Stimulated activated CD8-positive, alpha-beta memory T cell treated with anti-CD3 and anti-CD28 coated beads, Interleukin-15, amount 100 ng/mL, for 48 hours (primary cell): ENCODE measurements at places on chromosomes 1 and 21.

GRCh38 chr1:5522531-5523145 is 469.6 kb downstream of the NPHP4 start:
- no peak for DNase-seq

DNA sequence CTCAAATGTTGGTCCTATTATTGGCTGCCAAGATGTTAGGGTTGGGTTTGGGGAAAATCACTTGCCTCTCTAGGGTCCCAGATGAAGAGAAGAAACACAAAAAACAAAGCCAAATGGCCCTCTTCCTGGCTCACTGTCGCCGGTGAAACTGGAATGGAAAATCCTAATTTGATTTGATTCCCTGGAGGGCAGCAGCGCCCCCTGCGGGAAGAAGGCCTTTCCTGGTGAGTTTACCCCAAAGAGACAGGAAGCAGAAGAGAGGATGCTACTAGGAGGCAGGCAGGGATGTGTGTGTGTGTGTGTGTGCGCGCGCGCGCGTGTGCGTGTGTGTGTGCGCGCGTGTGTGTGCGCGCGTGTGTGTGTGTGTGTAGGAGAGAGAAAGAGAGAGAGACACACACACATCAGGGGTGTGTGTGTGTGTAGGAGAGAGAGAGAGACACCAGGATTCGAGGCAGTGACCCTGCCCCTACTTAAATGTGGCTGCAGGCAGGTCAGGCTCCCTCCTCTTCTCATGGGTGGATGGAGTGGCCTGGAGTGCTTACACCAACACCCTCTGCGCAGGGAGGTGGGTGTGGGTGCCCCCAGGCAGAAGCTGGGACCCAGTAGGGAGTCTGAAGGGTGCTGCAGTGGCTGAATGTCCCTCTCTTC is 3.1 kb upstream of the SELENON start:
- peak; percentile 55 for DNase-seq

GRCh38 chr1:160260406-160261382 is 1.7 kb downstream of the DCAF8 start:
- DNase-seq, result no peak

GRCh38 chr1:226643177-226643576 is 94.6 kb downstream of the STUM start:
- peak; percentile 72 for DNase-seq

GRCh38 chr1:94612525-94613204 is 71.1 kb upstream of the F3 start:
- no peak for DNase-seq

- DNase-seq, result no peak
Measured at GRCh38 chr1:200166411-200166810, 138.9 kb downstream of the NR5A2 start.

GRCh38 chr1:100930494-100930893 is 34.6 kb downstream of the SLC30A7 start:
- DNase-seq, result no peak

DNA sequence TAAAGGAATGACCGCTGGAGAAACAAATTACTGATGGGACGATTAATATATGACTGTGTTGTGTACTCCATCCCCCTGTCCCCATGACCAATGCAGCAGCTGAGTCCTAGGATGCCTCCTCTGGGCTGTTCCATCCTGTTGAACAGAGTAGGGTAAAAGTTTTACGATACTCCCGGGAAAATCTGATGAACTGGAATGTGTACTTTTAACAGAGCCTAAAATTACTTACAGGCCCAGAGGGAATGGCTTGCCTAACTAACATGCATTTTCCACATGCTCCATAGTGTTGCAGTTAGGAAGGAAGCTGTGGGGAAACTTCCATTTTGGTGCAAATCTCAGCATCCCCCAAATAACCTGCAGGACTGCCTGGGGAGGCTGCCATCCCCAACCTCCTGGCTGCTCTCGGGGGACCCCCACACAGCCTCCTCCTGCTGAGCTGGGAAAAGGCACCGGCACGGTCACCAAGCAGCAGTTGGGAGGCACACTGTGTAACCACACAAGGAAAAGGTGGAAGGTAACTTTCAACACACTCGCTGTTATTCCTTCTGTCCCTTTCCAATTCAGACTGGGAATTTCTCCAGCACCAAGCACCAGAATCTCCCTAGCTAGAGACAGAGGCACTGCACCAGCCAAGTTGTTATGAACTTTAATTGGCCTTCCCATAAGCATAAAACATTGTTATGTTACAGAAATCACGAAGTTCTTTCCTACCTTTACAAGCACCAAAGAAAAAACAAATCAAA is 97.2 kb downstream of the BCAR3 start:
- no peak for DNase-seq

GRCh38 chr1:57949168-57949567 is 525.3 kb upstream of the DAB1 start:
- no peak for DNase-seq

DNA sequence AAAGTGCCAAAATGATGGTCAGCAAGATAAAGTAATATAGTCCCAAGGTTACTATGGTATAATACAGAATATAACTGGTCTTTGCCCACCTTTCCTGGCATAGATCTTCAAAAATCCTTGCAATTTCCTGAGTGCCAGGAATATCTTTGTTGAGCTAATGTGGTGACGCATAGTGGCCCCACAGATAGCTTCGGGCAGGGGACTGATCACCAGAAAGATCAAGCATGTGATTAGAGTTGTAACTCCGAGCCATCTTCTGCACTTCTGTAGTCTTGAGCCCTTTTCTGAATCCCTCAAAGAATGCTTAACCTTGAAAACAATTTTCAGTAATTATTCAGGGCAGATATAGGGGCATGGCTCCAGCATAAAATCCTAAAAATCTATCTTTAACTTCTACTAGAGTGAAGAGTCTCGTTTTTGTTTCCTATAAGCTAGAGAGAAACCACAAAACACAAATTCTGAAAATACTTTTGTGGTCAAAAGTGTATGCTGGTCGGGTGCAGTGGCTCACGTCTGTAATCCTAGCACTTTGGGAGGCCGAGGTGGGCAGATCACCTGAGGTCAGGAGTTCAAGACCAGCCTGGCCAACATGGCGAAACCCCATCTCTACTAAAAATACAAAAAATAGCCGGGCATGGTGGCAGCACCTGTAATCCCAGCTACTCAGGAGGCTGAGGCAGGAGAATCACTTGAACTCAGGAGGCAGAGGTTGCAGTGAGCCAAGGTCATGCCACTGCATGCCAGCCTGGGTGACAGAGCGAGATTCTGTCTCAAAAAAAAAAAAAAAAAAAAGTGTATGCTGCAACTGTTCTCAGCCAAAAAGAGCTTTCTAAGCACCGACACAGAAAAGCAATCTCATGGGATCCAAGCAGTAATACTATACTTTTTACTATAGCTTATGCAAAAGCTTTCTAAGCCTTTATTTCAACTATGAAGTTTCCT is 62.8 kb downstream of the NVL start:
- no peak for DNase-seq

GRCh38 chr21:45830720-45831366 is 150.7 kb upstream of the COL6A1 start:
- DNase-seq, result no peak

GRCh38 chr1:169795687-169796086 is 980 bp upstream of the METTL18 start:
- DNase-seq, result no peak

GRCh38 chr1:30194046-30194619 is 529.3 kb downstream of the MATN1 start:
- no peak for DNase-seq

DNA sequence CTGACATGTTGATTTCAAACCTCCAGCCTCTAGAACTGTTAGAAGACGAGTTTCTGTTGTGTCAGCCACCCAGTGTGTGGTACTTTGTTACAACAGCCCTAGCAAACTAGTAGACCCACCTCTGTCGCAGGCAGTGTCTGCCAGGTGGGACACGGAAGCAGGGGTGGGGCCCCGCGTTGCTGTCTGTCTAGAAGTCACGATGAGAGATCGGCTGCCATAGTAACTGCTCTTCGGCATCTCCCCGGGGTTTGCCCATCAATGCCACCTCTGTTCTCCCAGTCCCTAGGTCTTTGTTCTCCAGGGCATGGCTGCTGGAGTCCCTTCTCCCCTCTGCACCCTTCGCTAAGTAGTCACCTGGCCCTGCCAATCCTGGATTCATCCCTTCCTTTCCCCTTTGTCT is 15.2 kb upstream of the CLSTN1 start:
- DNase-seq, result no peak

- no peak for DNase-seq
Measured at GRCh38 chr1:33257207-33257771, 997 bp downstream of the ZNF362 start.

GRCh38 chr1:53651356-53651755 is 87.6 kb downstream of the GLIS1 start:
- DNase-seq, result no peak

DNA sequence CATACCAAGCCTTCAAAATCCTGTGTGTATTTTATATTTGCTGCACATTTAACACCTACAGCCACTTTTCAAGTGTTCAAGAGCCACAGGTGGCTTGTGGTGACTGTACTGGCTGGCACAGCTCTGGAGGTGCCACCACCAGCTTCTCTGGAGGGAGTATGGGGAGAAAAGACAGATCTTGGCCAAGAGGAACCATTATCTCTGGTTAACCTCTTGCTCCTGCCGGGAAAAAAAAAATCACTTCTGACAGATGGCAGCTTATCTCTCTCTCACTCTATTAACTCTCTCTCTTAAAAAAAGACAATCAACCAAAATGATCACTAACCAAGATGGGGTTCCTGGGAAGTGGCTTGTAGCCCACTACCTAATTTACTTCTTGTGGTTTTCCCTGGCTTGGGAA is 1.2 kb upstream of the RIIAD1 start:
- DNase-seq, result no peak

GRCh38 chr1:58649555-58649954 is 50.3 kb downstream of the MYSM1 start:
- DNase-seq, result peak; percentile 5

DNA sequence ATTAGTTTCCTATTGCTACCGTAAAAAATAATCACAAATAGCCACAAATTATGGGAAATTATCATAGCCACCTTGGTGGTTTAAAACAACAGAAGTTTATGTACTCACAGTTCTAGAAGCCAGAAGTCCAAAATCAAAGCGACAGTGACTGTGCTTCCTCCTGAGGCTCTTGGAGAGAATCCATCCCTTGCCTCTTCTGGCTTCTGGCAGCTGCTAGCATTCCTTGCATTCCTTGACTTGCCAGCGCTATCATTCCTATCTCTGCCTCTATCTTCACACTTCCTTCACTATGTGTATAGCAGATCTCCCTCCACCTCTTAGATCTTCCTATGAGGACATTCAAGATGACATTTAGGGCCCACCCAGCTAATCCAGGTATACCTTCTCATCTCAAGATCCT is 180.1 kb upstream of the USP25 start:
- DNase-seq, result no peak

DNA sequence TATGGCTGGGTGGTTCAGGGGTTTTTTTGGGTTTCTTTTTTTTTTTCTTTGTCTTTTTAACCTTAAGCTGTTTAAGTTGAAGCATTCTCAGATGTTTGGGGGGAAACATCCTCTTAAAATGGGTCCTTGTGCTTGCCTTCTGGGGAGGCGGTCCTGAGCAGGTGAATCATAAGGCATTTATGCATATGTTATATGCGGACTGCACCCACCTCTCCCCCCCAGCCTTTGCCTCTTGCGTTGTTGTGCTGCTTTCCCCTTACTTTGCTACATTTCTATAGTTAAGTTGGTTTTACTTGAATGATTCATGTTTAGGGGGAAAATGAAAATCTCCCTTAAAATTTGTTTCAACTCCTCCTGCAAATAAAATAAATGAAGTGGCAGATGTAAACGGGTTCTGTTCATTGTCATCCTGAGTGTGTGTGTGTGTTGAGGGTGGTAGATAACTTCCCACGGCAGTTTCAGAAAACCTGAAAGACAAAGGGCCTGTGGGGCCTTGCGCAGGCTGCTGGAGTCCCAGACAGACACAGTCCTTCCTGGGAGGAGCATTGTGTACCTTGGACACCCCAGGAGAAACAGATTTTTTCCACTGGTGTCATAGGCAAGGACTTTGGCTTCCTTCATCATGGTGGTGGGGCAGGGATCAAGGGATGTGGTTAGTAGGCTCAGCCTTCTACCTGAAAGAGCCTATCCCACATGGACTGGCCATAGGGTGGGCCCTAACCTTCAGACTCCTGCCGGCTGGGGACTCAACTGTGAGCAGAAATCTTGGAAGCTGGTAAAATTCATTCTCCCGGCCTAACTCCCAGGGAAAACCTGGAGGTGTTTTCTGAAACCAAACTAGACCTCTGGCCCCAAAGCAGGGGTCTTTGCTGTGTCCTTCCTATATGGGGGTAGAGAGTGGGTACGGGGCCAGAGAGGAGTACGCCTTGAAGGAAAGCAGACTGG is 926 bp upstream of the SH3D21 start:
- no peak for DNase-seq

- DNase-seq, result no peak
Measured at GRCh38 chr1:240705579-240705978, 93.6 kb upstream of the GREM2 start.

- no peak for DNase-seq
Measured at GRCh38 chr1:95562230-95562629, 328.2 kb downstream of the RWDD3 start.

GRCh38 chr1:44684525-44684924 is 10.0 kb downstream of the ARMH1 start:
- no peak for DNase-seq

- DNase-seq, result no peak
Measured at GRCh38 chr1:76381450-76382097, 307.0 kb downstream of the ST6GALNAC3 start.

- DNase-seq, result no peak
Measured at GRCh38 chr21:31913182-31913608, 40.4 kb downstream of the HUNK start.

DNA sequence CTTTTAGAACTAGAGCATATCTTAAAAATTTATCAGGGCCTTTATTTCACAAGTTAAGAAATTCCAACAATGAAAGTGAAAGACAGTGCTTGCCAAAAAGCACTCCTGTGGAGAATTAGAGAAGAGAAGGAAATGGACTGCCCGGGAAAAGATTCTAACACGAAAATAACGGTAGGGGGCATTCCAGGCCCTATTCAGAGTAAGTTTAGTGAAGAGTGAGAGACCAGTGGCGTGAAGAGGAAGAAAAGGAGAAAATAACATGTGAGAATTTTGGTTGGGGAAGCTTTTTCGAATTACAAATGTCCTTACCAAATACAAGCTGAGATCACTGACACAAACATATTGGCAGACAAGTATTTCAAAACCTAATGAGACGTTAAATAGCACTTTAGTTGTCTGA is 38.4 kb upstream of the RBM34 start:
- DNase-seq, result no peak

DNA sequence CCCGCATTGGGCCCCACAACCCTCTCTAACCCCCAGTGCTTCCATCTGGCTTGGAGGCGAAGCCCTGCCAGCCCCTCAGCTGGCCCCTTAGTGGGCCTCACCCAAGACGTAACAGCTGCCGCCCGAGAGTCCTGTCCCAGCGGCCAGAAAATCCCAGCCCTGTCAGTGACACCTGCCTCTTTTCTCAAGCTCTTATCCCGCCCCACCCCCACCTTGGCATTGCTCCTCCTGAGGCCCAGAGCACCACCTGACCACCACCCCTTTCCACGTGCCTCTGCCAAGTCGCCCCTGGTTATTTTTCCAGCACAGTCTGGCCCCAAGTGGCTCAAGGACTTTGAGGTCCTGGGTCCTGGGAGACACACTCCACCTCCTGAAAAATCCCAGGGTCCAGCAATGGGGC is 5.9 kb upstream of the CTRC start:
- no peak for DNase-seq
